ENCODE measurements at places on chromosomes 7 and 10. TPM values are rescaled to one million over a fixed set of nuclear protein-coding genes. Genes with fewer than 3 reads are reported as not detected.

DNA sequence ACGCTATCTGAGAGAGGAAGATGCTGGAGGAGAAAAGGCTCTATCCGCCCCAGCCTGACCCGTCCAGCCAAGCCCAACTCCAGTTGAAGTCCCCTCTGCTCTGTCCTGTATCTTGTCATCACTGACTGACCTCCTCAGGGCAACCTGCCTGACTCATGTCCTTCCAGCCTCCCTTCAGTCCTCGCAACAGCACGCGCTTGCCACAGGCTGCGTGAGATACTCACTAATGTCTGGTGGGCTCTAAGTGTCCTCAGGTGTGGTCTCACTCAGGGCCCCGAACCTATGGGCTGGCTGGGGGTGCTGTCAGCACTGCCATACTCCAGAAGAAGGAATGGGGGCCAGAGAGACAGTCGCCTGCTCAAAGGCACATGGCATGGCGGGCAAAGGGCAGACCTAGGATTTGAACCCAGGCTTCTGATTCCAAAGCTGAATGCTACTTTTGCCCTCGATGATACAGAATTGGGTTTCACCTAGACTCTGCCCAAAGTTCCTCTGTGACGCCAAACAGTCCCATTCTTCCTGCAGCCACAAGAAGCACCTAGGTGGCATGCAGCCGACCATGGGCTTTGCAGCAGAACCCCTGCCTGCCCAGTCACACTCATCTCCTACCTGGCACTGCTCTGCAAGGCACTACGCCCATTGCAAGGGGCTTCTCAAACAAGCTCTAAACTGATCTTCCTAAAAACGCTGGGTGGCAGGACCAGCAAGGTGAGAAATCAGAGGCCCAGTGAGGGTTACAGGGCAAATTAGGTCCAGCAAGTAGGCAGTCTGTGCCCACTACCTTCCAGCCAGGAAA, 8.5 kb downstream of the FAM53B start:
- no peak for DNase-seq

- no peak for DNase-seq
Measured at GRCh38 chr10:89503151-89503550, 32.2 kb downstream of the SLC16A12 start.

GRCh38 chr10:30782537-30783461, 153.2 kb upstream of the LYZL2 start:
- DNase-seq = no peak

DNA sequence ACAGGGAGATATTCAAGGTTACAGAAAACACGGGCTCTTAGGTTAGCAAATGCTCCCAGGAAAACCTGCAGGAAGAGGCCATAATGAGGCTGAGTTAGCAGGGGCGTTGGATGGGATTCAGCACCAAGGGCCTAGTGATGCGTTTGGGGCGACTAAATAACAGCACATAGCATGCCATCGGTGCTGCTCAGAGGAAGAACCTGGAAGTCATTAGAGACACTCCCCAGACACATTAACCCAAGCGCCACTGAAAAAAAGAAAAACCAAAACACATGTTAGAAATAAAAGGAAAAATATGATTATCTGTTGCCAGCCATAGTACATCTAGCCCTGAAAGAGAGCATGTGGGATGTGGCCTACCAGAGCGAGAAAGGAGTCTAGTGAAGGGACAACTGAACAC, 28.8 kb upstream of the OPALIN start:
- no peak for DNase-seq

- DNase-seq = no peak
Measured at GRCh38 chr7:30977896-30978564, 14.3 kb downstream of the GHRHR start.

DNA sequence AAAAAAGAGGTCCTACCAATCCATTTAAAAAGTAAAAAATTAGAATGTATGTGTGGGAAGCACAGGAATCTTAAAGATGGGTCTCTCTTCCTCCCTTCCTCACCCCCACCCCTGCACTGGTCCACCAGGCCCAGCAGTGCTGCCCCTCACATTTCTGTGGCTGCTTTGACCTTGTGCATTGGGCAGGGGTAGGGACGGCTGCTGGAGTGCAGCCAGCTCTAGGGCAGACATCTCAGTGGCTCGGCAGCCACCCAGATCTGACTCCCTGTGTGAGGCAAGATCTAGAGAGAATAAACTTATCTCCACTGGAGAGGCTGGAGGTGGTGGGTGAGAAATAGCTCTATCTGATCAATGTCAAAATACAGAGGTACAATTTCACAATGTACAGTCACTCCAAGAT, 6.7 kb downstream of the FAM180A start:
- peak; percentile 26 for DNase-seq

The CHST3 gene
- 14.5 TPM for total RNA-seq

The KLHL7 gene
- 149 TPM for total RNA-seq

The GCK gene
- total RNA-seq = 2.3 TPM
